Endodermal cell (in vitro differentiated cells): ENCODE measurements at places on chromosomes 4 and X.

DNA sequence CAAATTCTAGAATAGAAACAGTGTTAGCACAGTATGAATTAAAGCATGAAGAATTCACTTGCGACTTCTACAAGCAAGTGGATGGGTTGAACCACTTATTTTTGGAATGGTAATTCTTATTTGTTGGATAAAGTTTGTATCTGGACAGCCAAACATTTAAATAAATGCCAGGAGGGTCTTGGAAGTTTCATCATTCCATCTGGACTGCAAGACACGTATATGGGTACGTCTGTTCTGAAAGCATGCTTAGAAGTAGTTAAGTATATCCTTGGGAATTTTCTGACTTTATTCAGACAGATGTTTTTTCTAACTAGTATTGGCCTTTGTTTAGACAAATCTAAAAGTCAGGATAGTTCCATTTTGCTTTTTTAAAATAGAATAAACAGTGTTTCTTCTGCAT, 77.5 kb upstream of the CASK start:
- no peak for DNase-seq

DNA sequence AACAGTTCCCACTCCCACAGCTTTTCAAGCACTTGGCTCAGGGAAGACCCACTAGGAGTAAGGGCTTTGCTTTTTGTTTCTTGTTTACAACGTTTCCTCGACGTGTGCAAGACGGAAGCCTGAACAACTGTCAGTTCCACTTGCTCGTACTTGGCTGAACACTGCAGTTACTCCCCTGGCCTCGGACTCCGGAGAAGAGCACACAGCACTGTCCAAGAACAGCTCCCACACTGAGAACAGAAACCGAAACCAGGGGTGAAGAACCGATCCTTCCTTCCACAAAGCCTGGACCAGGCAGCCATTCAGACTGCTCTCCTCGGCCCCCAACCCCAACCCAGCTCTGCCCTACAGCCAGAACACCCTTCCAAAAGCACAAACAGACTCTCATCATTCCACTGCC, 25.5 kb downstream of the IRF2 start:
- no peak for DNase-seq

- no peak for DNase-seq
Measured at GRCh38 chr4:14184767-14185166, 557.2 kb upstream of the BOD1L1 start.

DNA sequence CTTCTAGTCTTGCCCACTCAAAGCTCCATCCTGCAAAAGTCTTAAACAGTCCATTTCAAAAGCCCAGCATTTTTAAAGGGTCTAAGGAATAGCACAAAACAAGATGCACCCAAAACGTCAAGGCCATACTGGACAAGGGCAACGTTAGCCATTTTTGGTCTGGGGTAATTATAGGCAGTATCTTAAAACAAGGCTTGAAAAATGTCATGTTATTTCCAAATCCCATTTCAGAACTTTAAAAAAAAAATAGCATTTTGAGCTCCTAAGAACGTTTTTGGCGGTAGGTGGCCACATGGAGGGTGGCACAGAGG, 584 bp upstream of the TMEM165 start:
- DNase-seq = no peak

- DNase-seq = peak; percentile 58
Measured at GRCh38 chr4:128295255-128295654, 7.6 kb upstream of the PGRMC2 start.

DNA sequence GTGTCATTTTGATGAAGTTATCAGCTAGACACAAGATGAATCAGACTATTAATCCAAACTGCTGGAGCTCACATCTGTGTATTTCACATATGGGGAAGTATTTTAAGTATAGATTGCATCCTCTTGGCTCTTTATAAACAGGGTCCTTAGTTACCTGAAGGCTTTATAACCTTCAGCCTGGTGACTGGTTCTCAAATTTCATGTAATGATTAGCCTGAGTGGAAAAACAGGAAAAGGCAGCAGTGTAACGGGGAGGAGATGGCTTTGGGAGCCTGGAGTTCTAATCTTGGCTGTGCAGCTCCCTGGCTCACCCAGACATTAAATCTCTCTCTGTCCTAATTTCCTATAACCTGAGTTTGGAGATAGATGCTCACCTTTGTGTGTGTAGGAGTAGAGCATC, 103.8 kb upstream of the HPF1 start:
- no peak for DNase-seq

DNA sequence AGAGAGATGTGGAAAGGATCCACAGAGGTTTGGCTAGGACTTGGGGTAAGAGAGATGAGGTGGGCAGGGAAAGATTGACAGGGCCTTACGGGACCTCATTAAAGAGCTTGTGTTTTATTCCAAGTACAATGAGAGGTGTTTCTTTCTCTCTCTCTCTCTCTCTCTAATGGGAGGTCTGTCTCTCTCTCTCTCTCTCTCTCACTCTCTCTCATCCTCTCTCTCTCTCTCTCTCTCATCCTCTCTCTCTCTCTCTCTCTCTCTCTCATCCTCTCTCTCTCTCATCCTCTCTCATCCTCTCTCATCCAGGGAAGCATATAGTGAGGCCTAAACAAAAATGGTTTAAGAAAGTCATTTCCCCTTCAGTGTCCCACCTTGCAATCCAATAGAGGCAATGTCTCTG, 5.4 kb downstream of the JADE3 start:
- DNase-seq = no peak

DNA sequence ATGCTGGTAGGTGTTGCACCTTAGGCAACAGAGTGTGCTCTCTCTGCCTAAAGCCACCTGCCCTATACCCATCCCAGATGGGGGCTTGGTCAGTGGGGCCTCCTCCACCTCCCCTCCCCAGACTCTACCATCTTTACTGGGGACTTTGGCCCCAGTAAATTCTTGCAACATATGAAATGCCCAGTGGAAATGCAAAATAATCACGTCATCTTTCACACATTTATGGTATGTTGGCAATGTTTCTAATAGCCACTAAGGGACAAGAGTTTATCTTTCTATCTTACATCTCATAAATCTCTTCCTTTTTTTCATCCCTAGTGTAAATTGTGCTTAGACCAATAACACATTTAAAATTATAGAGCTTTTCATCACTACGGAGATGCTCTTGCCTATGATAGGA, 103.0 kb upstream of the MAML3 start:
- no peak for DNase-seq

DNA sequence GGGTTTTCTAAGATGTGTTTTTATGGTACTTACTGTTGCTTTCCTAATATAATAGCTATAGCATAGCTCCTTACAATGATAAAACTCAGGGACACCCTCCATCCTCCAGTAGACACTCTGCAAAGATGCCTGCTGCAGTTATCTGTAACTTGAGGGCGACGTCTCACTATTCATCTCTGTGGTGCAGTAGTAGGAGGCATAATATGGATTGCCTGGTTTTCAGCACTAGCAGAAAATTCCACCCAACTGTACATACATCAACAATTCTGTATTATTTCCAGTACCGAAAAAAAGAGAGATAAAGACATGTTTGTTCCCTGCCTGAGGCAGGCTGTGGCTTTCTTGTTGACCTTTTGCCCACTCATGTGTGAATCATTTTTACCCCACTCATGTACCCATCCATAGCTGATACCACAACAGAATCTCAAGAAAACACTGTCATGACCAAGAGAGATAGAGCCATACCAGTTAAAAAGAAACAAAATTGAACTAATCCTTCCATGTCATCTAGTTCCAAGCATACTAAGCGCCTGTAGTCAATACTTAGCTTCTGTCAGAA, 220.1 kb downstream of the RAB28 start:
- no peak for DNase-seq

- DNase-seq = peak; percentile 57
Measured at GRCh38 chr4:116796022-116796421, 289.4 kb downstream of the TRAM1L1 start.

GRCh38 chr4:172851534-172851933, 317.1 kb upstream of the GALNT7 start:
- DNase-seq = no peak

DNA sequence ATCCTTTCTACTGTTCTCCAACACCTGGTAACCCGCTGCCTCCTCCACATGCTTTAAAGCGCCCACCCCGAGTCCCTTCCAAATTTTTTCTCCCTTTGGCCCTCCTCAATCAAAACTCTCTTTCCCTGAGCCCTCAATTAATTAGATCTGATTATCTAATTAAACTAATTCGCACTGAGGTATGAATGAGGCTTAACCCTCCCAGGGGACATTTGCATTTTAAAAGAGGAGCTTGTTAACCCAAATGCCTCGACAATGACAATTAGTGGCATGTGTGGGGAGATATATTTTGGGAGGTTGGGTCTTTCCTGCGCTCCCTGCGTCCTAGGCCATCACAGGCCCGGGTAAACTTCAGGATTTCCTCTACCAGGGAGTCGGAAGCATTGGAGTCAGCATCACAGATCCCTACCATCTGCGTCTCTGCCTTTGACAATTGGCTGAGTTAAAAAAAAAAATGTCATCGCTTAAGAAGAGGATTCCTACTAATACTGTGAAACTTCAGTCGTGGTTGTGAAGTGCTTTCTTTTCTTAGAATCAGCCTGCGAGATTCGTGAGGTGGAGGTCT, 50.6 kb downstream of the TENM3 start:
- peak; percentile 53 for DNase-seq

DNA sequence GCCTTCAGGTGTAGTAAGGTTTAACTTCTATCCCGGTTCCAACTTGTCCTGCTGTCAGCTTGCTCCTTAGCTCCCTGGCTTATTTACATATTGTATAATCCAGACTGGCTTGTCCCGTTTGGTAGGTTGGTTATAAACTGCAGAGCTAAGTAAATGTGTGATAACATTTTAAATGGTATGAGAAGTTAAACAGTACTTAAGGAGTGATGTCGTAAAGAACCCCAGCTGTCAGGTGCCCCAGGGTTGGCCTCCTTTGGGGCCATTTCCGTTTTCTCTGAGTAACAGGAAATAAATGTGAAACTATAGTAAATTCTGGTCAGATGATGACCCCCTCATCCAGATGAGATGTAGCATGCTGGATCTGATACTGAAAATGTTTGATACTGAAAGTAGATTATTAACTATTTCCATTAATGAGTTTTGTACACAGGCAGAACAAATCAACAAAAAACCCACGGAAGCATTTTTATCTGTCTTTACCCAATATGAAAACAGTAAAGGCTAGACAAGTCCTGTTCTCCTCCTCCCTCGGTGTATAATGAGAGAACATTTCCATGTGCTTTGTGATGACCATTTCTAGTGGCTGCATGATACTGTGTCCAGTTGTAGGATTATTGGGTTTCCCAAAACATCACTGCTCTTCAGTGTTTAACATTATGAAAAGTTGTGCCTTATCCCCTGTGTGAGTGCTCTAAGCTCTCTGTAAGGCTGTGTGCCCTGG, 22.4 kb downstream of the GAB1 start:
- DNase-seq = no peak

DNA sequence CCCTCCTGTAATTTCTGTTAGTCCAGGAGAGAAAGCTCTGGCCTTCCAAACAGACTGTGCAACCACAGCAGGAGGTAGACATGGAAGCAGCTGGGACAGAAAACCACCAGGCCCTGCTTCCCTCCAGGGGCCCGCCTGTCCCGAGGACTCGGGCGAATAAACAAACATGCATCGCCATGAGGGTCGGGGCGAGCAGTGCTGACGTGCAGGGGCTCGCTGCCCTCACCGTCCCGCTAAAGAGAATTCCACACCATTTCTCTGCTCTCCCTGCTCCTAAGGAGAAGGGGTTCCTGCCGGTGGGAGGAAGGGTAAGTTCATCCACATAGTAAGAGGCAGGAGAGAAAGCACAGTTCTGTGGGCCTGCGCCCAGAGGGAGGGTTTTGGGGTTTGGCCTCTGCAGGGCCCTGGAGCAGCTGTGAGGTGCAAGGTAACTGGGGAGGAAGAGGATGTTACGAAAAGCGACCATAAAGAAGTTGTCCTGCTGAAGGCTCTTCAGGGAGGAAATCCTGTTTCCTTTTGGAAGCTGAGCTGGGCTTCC, 54.9 kb downstream of the WFS1 start:
- DNase-seq = no peak

DNA sequence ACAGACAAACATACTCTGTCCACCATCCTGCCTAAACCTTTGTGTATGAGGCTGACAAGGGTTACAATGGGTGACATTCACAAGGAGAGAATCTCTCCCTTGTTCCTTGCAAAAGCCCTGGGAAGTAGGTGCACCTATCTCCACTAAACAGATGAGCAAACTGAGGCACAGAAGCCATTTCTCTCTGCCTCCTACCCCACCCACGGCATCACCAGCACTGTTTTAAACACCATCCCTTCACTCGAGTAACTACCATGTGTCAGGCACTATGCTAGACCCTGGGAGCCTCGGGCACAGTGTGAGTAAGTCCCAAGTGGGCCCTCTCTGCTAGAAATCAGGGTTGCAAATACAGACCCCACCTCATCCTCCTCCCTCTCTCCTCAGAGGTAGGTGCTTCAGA, 899 bp downstream of the LYAR start:
- DNase-seq = no peak

DNA sequence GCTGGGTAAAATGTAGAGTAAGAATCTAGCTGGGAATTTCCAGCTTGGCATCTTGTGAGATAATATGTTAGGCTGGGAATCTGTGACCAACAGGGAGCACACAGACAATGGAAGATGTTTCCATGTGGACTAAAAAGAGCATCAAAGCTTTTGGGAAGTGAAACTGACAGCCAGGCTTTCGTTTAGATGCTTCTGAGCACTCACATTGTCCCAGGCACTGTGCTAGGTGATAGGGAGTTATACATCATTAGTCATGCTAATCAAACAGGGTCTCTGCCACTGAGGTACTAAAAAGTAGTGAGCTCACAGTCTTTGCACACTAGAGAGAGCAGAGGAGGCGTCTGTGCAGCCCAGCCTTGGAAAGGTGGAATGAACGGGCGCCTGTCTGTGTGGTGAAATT, 101.9 kb upstream of the SCOC start:
- no peak for DNase-seq

GRCh38 chrX:39396358-39396995, 595.2 kb downstream of the MID1IP1 start:
- peak; percentile 66 for DNase-seq

GRCh38 chr4:27149541-27150212, 289.0 kb downstream of the STIM2 start:
- DNase-seq = no peak

- peak; percentile 93 for DNase-seq
Measured at GRCh38 chr4:154626793-154627484, 14.5 kb upstream of the FGG start.

DNA sequence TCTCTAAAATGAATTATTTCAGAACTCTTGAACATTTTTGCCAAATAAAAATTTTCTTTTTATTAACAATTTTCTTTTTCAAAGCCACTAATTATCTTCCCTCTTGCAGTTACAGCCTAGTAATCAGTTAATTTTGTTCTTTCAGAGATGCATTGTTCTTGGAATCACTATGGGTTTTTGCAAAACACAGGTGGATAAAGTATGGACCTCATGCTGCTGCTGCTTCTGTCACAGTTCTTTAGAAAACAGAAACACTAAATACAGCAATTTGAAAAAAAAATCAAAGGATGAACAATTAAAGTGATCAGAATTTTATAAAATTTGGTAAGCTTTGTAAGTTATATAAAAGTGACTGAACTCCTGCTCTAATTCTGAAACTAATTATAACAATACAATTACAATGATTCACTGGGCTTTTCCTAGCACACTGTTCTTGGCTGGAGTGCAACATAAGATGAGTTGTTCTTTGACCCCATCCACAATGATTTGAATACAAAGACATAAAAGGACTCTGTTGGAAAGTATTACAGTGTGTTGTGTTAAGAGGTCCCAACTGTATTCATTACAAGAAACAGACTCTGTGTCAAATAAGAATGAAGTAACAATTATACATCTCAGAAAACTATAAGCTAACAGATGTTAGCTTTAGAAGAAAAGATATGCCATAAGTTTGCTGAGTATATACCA, 59.4 kb upstream of the GK2 start:
- DNase-seq = no peak

GRCh38 chr4:10181745-10182445, 65.3 kb upstream of the WDR1 start:
- no peak for DNase-seq

- DNase-seq = no peak
Measured at GRCh38 chrX:120228187-120228908, 22.3 kb upstream of the ZBTB33 start.
